Omental fat pad (tissue), 4 donors: ENCODE measurements at places on chromosomes 4 and X.

DNA sequence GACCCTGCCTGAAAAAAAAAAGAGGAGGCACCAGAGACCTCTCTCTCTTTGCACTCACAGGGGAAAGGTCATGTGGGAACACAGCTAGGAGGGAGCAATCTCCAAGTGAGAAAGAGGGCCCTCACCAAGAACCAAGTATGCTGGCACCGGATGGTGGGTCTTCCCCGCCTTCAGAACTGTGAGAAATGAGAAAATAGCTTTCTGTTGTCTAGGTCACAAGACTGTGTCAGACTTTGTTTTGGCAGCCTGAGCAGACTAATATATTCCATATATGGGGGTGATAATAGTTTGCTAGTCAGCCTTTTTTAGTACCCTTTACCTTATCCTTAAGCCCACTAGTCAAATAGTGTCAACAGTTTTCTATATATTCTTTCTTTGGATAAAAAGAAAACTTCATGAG is 193.0 kb downstream of the TRIML1 start:
- no peak for DNase-seq

- no peak for DNase-seq
These were observed 32.6 kb downstream of the RS1 start for GRCh38 chrX:18639280-18639679.

DNA sequence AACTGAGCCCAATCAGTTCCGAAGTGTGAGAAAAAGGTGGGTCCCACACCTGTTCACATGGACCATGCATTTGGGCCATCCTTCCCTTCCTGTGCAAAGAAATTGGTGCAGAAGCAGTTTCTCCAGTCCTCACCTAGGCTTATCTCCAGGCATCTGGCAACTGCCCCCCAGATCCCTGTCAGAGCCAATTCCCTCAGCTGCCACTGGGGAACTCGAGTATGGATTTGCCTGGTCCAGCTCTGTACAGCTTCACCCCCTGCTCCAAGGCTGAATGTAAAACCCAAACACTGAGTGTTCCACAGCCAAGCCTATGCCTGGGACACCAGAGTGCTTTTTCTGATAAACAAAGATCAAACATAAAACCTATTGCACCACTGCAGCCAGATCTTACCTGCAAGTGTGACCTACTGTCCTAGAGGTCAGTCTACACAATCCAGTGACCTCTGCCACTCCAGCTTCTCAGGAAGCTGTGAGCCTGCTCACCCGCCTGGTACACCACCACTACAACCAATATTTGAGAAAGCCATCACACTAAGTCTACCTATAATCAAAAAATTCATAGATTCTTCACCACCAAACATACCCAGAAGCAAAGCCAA is 136.4 kb downstream of the STPG2 start:
- no peak for DNase-seq

DNA sequence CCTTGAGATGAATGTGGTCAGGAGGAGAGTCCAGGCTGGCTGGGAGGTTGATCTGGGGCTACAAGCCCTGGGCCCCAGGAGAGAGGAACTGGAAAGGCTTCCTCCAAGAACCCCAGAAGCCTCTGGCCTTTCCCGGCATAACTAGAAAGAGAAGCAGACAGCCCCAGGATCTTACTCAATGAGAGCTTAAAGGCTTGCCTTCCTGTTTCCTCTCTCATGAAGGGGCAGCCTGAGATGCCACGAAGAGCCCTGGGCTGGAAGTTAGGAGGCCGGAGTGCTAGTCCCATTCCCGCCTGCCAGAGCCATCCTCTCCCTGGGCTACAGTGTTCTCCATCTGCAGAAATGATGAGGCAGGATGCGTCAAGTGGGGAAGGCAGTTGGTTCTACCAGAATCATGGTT is 20.1 kb upstream of the XPNPEP2 start:
- no peak for DNase-seq

DNA sequence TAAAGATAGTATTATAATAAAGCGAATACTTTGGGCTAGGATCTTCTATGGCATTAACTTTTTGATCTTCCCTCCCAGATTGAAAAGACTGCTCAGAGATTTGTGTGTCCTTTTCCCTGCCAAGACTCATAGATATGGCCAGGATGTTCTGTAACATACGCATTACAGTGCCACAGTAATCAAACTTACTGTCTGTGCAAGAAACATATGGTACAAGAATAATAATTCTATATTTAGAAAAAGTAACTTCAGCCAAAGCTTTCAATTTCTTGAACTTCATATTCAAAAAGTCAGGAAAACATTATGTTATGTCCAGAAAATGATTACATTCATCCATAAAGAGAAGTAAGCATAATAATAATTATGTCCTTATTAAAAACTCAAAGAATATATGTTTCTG is 100.9 kb upstream of the GUCY1A1 start:
- no peak for DNase-seq
